NCI-H1694 (cell line): ENCODE measurements at places on chromosomes 6 and 20.
A peak's percentile ranks its signal among the peaks of the same experiment; 100 is the strongest.

GRCh38 chr6:151387175-151387970 lies 4.0 kb downstream of the ZBTB2 start:
- no peak for DNase-seq

DNA sequence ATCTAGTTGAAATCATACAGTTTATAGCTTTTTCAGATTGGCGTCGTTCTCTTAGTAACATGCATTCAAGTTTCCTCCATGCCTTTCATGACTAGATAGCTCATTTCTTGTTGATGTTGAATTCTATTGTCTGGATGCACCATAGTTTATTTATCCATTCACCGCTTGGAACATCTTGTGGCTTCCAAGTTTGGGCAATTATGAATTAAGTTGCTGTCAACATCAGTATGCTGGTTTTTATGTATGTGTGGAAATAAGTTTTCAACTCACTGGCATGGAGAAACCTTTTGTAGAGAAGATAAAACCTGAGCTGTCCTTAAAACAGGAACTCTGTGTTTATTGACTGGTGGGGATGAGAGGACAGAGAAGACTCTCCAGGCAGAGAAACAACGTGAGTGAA lies 248.0 kb downstream of the CDC5L start:
- DNase-seq, result no peak

DNA sequence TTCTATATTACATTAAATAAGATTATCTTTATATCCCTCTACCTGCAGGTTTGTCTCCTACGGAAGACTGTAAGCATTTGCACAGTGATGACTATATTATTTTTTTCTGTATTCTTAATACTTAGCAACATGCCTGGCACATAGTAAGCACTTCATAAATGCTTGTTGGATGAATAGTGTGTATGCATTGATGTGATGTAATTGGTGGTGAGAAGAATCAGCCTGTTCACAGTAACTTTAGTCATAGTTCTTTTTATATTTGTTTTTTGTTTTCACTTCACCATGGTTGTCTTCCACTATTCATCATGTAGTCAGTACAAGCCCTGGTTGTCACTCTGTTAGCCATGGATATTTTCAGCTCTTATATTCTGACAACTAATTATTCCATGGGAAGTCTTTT lies 184.0 kb upstream of the FLRT3 start:
- DNase-seq, result no peak

- DNase-seq, result no peak
These were observed 241.3 kb downstream of the KCNQ5 start for GRCh38 chr6:72863131-72863530.

DNA sequence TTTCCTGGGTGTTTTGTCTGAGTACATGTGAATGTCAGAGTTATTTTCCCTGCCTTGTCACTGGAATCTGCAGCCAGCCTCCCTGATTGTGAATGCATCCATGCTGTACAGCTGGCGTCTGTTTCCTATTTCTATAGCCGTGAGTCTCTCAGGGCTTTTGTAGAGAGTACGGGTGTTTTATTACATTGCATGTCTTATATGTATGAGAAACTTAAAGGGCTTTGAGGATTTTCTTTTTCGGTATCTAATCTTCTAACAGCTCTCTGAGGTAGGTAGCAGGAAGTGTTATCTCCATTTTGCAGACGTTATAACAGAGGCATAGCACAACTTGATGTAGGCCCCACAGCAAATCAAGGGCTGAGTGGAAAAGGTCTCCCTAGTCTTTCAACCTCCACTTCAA lies 272.9 kb downstream of the PRL start:
- DNase-seq, result no peak

DNA sequence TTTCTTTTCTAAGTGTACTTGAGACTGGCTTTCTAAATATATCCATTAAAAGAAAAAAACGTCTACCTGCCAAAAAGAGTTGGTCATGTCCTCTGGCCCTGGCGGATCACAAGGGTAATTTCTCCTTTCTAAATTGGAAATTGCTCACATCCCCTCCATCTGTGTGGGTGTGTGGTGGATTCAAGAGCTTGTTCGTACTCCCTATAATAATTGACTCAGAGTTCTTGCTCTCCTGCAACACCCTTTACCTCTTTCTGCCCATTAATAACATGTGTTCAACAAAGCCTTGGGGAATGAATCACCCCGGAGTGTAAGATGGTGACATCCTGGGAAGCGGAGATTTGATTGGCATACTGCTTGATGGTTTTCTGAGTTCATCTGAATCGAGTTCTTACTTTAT lies 263.8 kb downstream of the ALDH8A1 start:
- DNase-seq, result no peak

DNA sequence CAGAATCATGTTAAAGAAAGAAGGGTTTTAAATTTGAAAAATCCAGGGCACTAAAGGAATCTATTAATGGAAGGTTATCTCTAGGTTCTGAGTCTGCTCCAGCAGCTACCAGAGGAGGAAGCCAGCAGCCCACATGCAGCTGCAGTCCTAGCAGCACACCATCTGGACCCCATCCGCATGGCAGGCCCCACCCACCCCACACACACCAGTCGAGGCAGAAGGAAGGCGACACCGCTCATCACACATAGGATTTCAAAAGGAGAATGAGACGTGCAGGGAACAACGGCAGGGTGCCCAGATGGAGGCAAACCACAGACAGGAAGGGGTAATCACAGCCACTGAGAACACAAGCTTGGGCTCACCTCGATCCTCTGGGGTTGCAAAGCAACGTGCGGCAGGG lies 78.9 kb downstream of the GINS1 start:
- peak; percentile 47 for DNase-seq

- DNase-seq, result no peak
These were observed 23.1 kb downstream of the TFAP2A start for GRCh38 chr6:10391799-10392198.

DNA sequence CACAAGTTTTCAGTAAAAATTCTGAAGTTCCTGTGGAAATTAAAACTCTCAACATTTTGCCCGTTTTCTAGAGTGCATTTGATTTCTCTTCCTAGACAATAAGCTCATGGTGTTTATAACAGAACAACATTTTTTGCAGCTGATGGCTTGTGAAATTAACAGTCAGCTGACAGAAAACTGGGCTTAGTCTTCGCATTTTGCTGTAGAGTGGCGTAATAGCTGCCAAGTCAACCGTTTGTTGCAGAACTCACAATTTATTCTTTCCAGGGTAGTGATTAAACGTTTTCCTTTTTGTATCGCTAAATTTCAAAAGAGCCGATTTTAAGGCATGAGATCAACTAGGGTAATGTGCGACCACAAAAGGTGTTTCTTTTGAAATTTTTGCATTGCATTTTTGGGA lies 1.4 kb downstream of the SPO11 start:
- no peak for DNase-seq

DNA sequence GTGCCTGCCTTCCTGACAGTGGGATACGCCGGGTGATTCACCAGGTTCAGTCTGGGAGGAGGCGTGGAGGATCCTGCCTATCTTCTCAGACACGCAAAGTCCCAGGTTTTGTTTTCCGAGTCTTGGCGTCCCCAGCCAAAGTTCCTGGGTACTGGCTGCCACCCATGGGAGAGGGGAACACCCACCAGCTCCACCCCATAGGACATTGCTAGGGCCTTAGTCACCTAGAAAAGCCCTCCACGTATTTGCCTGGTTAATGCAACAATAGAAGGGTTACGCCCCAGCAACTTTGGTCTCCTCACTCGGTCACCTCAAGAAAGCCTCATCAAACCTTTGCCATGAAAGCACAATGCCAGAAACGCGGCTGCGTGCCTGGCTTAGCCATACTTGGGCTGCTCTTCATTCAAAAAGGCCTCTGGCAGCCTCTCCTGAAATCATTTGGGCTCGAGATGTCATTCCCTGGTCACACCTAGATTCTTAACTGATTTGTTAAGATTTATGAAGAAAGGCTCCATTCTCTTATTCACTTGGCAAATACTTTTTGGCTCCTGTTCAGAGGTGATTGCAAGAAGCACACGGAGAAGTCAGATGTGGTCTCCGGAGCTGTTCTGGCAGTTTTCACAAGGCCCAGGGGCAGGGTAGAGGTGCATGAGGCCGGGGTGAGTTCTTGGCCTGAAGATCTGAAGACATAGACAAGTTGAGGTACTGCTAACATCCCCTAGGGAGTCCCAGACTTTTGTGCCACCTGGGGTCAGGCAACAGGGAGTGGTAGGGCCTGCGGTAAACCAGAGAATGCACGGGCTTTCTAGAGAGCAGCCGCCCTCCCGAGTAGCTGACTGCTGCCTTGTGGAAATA lies 35.5 kb upstream of the ZNF133 start:
- DNase-seq, result no peak

DNA sequence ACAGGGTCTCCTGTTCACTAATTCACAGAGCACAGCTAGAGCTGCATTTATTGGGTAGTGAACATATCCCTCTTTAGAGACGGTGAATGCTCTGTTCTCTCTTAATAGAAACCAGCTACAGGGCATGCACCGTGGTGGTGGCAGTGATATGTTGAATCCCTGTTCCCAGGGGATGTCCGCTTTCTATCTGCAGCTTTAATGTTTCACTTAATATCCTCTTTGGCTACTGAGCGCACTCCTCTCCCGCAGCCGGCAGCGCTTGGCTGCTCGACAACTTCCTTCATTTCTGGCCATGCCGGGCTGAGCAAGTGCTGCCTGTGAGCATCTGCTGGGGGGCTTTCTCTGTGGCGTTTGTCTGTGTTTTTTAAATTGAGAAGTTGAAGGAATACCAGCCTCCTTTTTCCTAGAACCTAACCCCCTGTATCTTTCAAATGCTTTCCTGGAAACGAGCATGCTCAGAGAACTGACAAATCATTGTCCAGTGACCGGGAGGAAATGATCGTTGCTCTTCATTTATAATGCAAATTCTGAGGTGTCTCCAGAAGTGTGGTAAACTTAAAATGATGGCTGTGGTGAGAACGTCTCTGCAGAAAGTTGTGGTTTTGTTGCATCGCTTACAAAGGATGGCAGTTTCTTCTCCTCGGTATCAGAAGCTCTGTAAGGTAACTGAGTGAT lies 297.9 kb downstream of the UTRN start:
- no peak for DNase-seq

GRCh38 chr20:58209652-58210397 lies 18.6 kb downstream of the ANKRD60 start:
- peak; percentile 32 for DNase-seq

DNA sequence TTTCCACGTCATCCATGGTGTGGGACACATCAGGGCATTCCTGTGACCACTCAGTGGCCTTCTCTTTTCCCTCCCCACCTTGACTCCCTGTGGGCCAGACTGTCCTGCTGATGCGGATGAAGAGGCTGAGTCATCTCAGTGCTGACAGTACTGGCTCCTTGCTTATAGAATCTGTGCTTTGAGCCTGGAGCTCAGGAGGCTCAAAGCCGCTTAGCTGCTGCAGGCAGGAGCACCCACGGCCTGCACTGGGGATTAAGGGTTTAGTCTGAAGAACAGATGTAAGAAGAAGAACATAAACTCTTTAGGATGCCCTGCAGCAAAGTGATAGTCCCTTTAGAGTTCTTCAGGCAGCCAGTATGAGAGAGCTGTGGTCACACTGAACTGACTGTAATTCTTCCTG lies 642.0 kb upstream of the CHD6 start:
- no peak for DNase-seq

DNA sequence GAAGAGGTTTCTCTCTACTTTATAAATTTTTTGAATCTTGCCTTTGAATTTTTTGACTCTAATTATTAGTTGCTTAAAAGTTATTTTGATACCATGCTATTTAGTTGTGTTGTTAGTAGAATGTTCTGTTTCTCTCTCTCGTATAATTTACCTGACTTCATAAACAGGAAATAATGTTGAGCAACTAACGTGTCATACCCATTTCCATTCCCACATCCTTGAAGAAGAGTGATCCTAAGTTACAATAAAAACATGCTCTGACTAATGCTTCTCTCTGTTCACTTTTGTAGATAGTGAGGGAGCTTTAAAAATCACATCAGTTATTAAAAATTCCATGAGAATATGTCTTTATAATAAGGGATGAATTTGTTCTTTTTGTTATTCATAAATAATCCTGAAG lies 69.7 kb downstream of the SAMD5 start:
- no peak for DNase-seq

- no peak for DNase-seq
These were observed 348.7 kb upstream of the MANEA start for GRCh38 chr6:95228636-95229035.

GRCh38 chr6:45365036-45365435 lies 12.7 kb downstream of the SUPT3H start:
- DNase-seq, result no peak
